ENCODE measurements at places on chromosomes 3 and 15.

DNA sequence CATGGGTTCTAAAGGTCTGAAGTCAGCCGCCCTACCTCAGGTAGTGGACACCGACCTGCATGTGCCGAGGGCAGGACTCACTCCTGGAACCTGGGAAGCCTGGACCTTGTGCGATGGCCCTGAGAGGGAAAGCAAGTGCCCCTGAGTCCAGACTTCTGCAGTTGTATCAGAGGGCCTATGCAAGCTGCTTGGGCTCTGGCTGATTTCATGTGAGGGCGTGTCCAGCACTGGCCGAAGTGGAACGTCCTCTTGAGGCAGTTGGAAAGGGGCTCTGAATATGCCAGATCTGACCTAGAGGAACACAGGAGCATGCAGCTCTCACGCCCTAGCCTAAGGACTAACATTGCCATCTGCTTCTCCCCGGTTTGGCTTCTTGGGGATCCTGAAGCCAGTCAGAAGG lies 2.5 kb upstream of the CAMP start:
- no peak for DNase-seq

DNA sequence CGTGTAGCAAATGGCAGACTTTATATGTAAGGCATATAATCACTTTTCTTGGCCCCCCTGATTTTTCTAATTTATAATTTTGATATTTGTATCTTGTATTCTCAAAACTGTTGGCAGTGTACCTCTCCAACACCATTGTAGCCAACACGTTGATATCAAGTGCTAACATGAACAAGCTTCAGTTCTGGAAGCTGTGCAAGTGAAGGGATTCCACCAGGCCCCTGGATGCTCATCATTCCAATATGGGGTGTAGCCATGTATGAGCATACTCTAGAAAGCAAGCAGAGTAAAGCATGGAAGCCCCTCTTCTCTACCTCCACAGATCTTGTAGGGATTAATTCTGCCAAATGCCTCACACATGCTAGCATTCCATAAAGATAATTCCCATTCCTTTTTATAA lies 211.3 kb downstream of the MYRIP start:
- no peak for DNase-seq

- no peak for DNase-seq
Measured at GRCh38 chr3:127006781-127007436, 24.0 kb downstream of the PLXNA1 start.

GRCh38 chr3:74808506-74809275 lies 194.2 kb upstream of the CNTN3 start:
- DNase-seq, result no peak

DNA sequence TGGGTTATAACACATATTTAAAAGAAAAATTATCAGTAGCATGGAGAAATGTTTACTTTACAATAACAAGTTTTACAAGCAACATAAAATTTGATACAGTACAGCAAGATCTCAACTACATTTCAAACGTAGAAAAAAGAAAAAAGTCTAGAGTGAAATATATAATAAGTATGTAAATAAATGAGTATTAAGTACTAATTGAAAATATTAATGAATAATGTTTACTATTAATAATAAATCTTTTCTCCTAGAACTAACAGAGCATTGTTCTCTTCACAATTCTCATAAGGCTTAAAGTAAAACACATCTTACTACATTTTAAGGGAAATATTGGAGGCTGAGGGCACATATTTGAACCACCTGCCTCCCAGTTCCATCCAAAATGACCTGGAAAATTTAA lies 72.1 kb downstream of the TMEM212 start:
- no peak for DNase-seq

GRCh38 chr3:52663098-52663497 lies 22.6 kb downstream of the PBRM1 start:
- DNase-seq, result no peak

DNA sequence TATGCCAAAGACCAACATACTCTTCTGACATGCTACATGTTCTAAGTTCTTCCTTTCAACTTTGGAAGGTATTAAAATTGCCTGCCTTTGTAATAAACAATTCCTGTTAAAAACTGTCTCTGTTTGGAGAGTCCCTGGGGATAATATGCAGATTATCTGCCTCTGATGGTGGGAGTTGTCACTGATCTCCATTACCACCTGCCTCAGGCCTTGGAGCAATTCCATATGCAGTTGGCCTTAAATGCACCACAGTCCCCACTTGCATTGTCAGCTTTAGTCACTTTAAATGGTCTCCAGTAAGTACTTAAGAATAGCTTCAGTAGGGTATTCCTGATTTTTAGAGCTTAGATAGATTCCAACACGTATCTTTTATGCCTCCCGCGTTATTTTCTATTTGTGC lies 121.1 kb upstream of the GOLIM4 start:
- no peak for DNase-seq

GRCh38 chr15:72751751-72752455 lies 31.7 kb downstream of the ADPGK start:
- DNase-seq, result no peak

DNA sequence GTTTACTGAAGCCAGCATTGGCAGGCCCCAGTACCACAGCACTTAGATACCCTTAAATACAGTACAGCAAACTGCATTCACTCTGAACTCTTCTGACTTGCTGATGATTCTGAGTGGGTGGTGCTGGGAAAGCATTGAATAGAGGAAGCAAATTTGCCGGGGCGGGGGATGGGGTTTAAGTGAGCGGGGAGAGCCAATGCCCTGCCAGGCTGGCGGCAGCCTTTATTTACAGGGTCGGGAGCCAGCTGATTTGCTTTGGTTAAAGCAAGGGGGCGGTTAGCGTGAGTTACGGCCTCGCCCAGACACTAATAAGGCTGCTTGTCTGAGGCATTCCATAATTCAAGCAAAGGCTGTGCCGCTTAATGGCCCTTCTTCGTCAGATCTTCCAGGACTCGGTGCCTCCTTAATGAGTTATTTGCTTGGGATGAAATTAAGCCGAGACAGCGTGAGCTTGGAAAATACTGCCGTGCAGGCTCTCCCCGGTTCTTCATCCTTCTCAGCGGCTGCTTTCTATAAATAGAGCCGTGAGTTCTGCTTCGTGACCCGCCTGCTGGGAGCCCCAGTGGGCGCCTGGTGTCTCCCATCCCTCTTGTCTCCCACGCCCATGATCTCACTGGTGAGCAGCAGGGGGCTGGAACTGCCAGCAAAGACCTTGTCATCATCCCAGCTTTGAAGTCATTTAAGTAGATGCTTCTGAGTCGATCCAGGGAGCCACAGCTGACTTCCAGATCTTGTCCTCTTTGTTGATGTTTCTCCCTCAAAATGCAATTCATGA lies 25.8 kb downstream of the SPSB4 start:
- DNase-seq, result no peak

- no peak for DNase-seq
Measured at GRCh38 chr3:187920913-187921312, 175.6 kb upstream of the BCL6 start.

- no peak for DNase-seq
Measured at GRCh38 chr15:44250566-44251205, 37.8 kb upstream of the GOLM2 start.

- no peak for DNase-seq
Measured at GRCh38 chr15:31306426-31307269, 20.0 kb upstream of the KLF13 start.

GRCh38 chr3:146845361-146845760 lies 240.2 kb upstream of the PLSCR5 start:
- no peak for DNase-seq

- no peak for DNase-seq
Measured at GRCh38 chr15:69149803-69150202, 10.6 kb upstream of the GLCE start.

DNA sequence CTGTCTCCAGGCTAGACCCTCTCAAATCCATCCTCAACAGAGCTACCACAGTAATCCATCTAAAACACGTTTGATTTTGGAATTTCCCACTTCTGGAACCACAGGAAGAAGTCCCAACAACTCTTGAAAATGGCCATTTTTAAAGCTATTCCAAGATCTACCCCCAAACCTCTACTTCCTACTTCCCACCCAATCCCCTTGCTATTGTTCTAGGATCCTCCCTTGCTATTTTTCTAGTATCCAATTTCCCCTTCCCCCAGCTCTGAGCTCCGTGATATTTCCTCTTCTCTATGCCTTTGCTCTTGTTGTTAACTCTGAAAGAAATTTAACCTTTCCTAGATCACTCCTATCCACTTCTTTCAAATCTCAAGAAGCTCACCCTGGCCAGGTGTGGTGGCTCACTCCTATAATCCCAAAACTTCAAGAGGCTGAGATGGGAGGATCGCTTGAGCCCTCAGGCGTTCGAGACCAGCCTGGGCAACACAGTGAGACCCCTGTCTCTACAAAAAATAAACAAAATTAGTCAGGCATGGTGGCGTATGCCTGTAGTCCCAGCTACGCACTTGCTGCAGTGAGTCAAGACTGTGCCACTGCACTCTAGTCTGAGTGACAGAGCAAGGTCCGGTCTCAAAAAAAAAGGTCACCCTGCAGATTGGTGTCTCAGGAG lies 13.0 kb downstream of the UACA start:
- DNase-seq, result no peak

DNA sequence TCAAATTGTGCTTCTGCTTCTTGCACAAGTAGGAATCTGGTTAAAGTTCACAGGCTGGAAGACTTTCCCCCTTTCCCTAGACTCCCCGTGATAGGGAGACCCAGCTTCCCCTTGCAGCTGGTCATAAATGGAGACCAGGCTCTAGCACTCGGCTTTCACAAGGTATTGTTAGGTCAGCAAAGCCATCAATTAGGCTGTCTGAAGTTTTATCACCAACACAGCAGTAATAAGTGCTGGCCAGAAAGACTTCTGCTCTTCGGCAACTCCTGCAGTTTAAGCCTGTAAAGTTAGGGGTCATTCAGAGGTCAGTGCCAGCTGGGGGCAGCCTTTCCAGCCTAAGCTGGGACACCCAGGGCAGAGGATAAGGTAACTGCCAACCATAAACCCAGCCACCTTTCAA lies 203.4 kb downstream of the MEIS2 start:
- no peak for DNase-seq

GRCh38 chr3:126474498-126475412 lies 936 bp downstream of the ZXDC start:
- DNase-seq, result peak; percentile 16

DNA sequence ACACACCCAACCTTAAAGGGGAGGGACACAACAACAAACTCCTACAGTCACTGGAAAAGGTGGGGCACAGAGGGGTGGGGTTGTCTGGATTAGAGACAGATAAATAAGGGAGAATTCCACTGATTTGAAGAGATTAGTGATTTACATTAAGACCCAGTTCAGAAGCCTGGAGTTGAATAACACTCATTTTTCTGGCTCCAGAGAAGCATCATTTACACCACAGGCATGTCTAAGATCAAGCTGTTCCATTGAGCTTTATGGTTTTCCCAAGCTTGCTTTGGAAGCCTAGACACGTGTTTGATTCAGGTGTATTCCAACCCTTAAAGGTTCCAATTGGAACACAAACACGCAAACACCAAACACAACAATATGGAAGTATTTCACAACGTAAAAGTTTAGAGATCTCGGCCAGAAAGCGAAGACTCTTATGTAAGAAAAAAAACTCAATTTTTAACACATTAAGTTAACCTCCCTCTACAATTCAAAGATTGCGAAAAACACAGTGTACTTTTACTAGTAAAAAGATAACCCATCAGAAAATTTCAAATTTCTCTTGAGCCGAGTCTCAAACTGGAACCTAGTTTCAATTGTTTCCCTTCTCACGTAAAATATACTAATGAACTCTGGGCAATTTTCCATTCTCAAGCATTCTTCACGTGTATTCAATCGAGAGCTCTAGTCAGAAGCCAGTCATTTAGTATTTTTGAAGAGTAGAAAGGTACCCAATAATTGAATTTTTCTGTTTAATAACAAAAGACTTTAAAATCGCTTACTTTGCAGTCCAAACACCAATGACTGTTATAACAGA lies 2.1 kb downstream of the TRA2B start:
- DNase-seq, result no peak

DNA sequence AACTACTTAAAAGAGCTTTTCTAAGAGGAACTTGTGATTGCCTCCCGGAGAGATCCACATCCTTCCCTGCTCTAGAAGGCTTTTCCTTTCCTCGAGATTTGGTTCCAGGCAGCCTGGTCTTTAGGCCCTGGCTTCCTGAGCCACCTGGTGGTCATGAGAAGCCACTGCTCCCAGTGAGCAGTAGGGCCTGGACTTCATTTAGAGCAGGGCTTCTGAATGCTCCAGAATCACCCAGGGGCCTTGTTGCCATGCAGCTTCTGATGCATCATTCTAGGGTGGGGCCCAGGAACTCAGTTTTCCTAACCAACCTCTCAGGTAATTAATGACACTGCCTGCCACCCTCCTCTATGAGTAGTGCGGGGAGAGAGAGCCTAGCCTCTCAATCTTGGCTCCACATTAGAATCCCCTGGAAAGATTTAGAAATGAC lies 29.6 kb downstream of the PSMD6 start:
- peak; percentile 28 for DNase-seq

- DNase-seq, result no peak
Measured at GRCh38 chr3:148178503-148178902, 519.2 kb upstream of the AGTR1 start.

- DNase-seq, result no peak
Measured at GRCh38 chr3:154111365-154111935, 9.7 kb upstream of the ARHGEF26 start.

GRCh38 chr3:127629467-127630403 lies 750 bp downstream of the PODXL2 start:
- DNase-seq, result no peak

DNA sequence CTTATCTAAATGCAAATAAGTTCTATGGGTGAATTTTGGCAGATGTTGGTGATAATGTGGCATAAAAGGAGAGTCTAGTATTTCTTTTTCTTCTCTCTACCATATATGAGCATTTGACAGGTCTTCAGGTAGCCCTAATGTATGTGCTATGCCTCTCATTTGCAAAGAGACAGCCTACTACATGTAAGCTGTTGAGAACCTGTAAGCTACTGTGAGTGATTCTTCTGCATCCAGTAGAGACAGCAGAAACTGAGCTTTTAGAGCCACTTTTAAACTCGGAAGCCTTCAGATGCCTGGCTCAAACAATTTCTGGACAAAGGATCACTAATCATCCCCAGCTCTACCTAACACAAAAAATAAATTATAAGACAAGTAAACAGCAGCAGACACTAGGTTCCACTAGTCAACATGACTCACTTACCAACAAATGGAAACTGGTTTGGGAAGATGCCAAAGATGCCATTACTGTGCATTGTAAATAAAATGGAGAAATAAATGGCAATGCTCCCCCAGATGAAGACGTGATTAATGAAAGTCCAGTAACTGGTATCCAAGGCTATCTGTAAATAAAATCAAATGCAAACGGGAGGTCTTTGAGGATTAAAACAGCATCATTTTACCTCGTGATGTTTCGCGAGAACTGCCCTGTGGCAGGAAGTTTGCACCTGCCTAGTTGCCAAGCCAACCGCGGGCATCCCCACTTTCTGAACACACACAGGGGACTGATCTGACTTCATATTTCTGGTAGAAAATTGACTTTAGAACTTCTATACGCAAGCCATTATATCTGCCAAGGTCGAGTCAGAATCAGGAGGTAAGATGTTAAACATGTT lies 245.3 kb downstream of the DTWD1 start:
- DNase-seq, result no peak

GRCh38 chr15:89905846-89906378 lies 6.8 kb downstream of the ARPIN start:
- DNase-seq, result no peak

GRCh38 chr3:120284747-120285507 lies at the start of gene GPR156:
Gene GPR156, minus strand, starts transcription at chr3:120285222. Its CDS starts 41,124 bp downstream, at chr3:120244098.
- no peak for DNase-seq

- no peak for DNase-seq
Measured at GRCh38 chr3:150050510-150050909, 79.8 kb upstream of the PFN2 start.
